ENCODE measurements at places on chromosomes 16 and 17. TPM values are rescaled to one million over a fixed set of nuclear protein-coding genes. Genes with fewer than 3 reads are reported as not detected.

ASIC2 gene
- total RNA-seq: not detected

PLA2G10 gene
- not detected for total RNA-seq

PDIA2 gene
- total RNA-seq: not detected

TM4SF5 gene
- total RNA-seq: not detected

HSD11B2 gene
- total RNA-seq: not detected
